NCI-H526 treated with DMSO at 0.1 percent for 48 hours (cell line): ENCODE measurements at places on chromosomes 1 and 21.
A peak's percentile ranks its signal among the peaks of the same experiment; 100 is the strongest.

GRCh38 chr21:34696121-34696520 is 27.3 kb downstream of the CLIC6 start:
- DNase-seq: no peak

GRCh38 chr21:25567472-25567871 is 39.8 kb downstream of the MRPL39 start:
- DNase-seq: no peak

DNA sequence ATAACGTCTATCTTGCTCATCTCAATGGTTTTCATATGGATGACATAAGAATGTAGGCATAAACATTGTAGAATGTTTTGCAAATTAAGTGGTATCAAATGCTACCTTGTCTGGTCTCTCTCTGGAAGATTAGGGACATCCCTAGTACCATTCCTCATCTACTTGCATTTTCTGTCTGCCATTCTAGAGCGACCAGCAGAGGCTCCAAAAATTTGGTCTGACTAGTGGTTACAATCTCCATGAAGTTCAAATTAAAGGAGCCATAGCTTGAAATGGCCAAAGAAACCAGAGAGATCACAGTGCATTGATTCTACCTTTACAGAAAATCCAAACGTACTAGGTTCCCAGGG is 1.1 kb downstream of the CD84 start:
- no peak for DNase-seq

DNA sequence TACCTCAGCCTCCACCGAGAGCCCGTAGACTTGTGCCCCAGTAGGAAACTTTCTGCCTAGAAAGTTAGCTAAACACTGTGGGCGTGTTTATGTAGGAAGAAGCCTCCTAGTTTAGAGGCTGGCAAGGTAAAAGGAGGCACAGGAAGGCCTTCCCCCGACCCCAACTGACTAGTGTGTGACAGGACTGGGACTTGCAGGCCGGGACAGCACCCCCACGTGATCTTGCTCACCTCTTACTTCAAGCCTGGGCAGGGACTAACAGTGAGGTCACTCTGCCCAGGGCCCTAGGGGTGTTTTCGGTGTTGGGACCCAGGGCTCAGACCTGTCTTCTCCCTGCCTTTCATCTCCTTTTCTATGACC is 392 bp upstream of the TAGLN2 start:
- DNase-seq: no peak

DNA sequence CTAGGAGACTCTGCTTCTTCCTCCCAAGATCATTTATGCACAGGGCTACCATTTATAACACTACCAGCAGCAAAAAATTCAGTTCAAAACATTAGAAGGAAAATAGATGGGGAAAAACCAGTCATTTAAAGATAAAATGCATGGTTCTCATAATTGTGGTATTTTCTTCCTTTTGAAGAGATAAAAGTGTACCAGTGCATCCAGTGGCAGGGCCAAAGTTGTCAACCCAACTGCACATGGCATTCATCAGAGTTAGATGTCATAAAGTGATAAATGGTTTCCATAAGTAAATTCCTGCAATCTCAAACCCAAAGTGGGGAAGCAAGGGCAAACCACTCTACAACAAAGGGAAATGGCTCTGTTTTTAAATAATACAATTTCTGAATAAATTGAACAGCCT is 119.1 kb upstream of the DMRTA2 start:
- DNase-seq: no peak

DNA sequence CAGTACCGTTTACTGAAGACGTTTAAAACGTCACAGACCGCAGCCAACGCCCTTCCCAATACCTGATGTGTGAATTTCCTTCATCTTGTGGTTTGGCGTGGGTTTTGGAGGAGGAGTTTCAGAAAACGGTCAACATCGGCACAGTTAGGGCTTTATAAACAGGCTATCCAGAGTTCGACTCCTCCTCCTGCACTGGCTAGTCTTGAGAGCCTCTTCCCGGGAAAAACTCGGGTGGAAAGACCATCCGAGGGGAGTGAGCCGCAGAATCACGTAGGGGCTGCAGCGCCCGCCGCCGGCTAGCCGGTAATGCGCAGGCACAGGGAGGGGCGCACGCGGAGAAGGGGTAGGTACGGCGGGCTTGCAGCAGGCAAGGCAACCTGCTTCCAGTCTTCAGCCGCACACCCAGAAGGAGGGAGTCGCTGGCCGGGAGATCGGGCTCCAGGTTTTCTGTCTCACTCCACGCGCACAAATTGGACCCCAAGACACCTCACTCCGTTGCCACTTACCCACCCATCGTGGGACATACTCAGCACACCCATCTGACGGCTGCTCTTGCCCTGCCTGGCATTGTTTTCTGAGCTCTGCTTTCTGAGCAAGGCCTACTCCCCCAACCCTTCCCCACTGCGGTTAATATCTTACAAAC is 25.4 kb downstream of the SLC19A2 start:
- no peak for DNase-seq

GRCh38 chr1:234994436-234995295 is 134.0 kb downstream of the TOMM20 start:
- DNase-seq: no peak

GRCh38 chr1:223249854-223250631 is 107.0 kb upstream of the TLR5 start:
- DNase-seq: no peak

- no peak for DNase-seq
Measured at GRCh38 chr1:34976384-34977209, 8.6 kb downstream of the TMEM35B start.

- DNase-seq: no peak
Measured at GRCh38 chr1:160216301-160216700, 11.1 kb downstream of the PEA15 start.

DNA sequence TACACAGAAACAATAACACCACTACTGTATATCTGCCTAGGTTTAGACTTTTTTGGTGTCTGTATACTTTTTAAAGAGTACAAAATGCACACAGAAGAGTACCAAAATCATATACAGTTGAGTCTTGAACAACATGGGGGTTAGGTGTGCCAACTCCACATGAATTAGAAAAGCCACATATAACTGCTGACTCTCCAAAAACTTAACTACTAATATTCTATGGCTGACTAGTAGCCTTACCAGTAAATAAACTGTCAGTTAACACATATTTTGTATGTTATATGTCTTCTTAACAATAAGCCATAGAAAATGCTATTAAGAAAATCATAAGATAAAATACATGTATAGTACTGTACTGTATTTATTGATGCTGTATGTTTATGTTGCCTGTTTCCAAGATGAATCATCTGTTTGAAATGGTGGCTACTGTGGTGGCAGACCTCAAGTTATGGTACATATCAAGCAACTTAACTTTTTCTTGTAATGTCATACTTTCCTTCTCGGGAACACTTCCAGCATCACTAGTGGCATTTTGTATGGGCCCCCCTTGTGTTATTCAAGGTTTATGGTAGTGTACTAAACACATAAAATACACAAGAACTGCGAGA is 71.2 kb downstream of the LHX4 start:
- DNase-seq: no peak

DNA sequence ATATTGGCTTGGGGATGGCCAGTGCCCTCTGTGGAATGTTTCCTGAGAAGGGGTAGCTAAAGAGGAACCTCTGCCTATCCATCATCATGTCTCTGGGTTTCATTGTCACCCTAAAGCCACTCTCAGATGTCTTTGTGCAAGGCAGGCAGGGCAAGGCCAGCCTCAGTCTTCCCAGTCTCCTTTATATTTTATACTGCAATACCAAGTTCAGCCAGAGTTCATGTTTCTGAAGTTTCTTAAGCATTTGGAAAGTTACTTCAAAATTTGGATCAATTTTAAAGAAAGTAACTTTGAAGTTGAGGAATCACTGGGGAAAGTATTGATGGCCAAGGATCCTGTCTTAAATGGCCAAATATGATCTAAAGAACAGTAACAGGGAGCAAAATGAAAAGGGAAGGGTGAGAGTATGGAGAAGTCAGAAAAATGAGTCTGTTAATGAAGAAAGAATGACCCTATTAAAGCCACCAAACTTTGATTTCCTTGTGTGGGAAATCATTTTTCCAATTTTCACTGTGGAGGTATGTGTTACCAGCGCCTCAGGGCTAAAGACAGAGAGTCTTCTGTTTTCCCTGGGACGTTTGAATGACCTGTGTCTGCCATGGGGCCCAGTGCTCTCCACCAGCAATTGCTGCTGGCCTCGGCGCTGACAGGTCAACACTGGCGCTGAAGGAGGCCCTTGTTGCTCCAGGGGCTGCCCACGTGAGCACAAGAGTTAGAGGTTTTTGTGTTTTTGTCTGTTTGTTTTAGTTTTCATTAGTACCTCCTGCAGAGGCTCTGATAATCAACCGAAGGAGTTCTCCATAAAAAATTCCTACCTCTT is 93.9 kb downstream of the ATP5PO start:
- no peak for DNase-seq

DNA sequence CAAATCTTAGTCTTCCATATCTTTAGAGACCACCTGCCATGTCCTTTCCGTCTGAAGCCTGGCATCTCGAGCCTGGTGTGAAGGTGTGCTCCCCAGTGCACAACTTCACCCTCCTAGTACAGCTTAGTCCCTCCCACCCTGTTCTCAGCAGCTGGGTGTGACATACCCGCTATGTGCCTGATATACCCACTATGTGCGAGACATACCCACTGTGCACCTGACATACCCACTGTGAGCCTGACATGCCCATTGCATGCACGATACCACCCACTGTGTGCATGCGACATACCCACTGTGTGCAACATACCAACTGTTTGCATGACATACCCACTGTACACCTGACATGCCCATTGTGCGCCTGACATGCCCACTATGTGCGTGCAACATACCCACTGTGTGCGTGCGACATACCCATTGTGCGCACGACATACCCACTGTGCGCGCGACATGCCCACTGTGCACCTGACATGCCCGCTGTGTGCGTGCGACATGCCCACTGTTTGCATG is 3.0 kb upstream of the RRP1 start:
- DNase-seq: no peak

GRCh38 chr1:1609822-1610485 is 5.3 kb upstream of the MIB2 start:
- DNase-seq: no peak

DNA sequence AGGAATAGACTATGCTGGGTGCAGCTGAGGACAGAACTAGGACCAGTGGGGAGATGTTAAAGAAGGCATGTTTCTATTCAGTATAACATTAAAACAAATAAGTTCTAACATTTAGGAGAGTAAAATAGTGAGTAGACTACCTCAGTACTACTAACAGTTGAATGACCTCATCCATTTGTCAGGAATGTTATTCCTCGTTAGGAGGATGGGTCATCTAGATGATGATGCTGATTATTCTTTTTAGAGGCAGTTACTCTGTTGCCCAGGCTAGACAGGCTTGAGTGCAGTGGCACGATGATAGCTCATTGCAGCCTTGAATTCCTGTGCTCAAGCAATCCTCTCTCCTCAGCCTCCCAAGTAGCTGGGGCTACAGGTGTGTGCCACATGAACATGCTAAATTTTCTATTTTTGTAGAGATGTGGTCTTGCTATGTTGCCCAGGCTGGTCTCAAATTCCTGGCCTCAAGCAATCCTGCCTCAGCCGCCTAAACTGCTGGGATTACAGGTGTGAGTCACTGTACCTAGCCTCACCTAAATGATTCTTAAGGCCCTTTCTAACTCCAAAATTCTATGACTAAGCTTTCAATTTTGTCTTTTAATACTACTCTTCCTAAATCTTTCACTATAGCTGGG is 9.3 kb downstream of the EEIG2 start:
- no peak for DNase-seq

DNA sequence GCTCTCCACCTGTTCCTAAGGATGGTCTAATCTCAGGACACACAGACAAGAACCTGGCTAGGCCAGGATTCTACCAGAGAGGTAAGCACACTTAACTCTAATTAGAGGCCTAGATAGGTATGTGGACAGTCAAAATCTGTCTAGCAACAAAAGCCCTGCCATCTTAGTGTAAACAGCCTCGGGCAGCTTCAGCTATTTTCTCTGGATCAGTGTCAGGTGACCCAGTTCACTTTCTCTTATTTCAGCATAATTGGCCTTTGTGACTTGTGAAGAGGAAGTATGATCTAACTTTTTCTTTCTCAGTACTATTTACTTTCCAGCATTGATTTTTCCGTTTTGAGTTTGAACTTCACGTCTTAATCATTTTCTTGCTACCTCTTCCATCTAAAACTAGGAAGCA is 217.7 kb downstream of the CRB1 start:
- no peak for DNase-seq

- no peak for DNase-seq
Measured at GRCh38 chr1:53663529-53664300, 75.2 kb downstream of the GLIS1 start.

DNA sequence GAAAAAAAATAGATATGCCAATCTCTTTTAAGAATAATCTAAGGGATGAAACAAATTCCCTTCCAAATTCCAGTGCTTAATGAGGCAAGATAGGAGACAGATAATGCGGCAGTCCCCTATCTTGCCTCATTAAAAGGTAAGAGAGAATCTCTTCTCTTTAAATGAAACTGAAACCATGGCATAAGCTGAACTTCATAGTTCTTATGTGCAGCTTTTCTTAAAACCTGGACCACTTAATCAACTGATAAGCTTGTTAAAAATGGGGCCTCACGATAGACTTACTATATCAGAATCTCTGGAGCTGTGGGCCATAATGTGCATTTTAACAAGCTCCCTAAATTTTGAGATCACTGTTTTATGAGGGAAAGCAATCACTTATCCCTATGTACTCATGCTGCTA is 79.2 kb downstream of the NIBAN1 start:
- DNase-seq: no peak

GRCh38 chr21:44742418-44743153 is 31.2 kb upstream of the TSPEAR start:
- peak; percentile 37 for DNase-seq

- peak; percentile 74 for DNase-seq
Measured at GRCh38 chr1:206909161-206909882, 12.1 kb downstream of the IL24 start.

DNA sequence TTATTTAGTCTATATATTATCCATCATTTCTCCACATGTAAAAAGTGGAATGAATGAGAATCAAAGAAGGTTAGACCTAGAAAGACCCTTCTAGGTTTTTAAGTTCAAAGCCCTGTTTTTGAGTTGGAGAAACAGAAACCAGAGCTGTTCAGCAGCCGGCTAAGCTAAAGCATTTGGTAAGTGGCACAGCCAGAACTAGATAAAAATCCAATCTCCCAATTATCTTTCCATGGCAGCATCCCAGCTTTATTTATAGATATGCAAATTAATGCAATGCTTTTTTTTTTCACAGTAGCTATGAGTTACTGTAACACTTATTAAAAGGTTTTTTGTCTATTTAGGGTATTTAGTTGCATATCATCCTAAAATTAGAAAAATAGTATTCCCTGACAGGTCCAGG is 85.1 kb downstream of the NIBAN1 start:
- no peak for DNase-seq

GRCh38 chr1:23562137-23562876 is 3.0 kb upstream of the ID3 start:
- peak; percentile 84 for DNase-seq

- DNase-seq: no peak
Measured at GRCh38 chr1:10698726-10699469, 97.5 kb downstream of the CASZ1 start.

- DNase-seq: no peak
Measured at GRCh38 chr1:156639601-156640101, 2.3 kb upstream of the BCAN start.

- peak; percentile 59 for DNase-seq
Measured at GRCh38 chr1:245807306-245807705, 652.5 kb downstream of the KIF26B start.

- no peak for DNase-seq
Measured at GRCh38 chr1:1082239-1082775, 8.2 kb upstream of the RNF223 start.

GRCh38 chr1:110918016-110918415 is 45.1 kb downstream of the CD53 start:
- DNase-seq: no peak
